CD4-positive, alpha-beta T cell treated with Interleukin-4 for 4 hours (primary cell): ENCODE measurements at places on chromosomes 4 and X.

DNA sequence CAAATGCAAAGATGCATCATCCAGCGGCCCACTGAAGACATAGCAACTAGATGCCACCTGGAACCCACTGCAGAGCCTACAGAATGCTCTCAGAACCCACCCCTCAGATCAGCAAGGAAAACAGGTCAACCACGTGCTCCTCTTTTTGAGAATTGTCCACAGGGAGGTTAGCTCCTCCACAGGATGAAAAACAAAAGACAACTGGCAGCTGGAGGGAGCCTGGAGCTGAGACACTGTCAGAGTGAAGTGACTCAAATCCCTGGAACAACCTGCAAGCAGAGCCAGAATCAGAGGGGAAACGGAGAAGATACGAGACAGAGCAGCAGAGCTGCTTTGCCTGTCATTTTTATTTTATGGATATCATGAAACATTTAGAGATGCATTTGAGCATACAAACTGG, 277.6 kb downstream of the GASK1B start:
- no peak for DNase-seq

DNA sequence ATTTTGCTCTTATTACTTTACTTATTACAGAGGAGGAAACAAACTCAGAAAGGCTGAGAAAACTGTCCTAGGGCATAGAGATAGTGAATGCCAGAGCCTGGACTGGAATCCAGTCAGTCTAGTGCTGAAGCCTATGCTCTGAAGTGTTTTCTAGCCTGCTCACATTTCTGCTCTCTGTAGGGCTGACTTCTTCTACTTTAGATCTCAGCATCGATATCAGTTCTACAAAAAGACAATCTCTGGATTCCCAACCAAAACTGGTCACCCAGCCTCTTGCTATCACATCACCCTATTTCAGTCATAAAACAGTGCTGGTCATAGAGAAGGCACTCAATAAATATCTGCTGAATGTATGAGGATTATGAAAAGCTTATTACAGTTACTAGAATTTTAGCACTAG, 87.2 kb downstream of the FAM13A start:
- DNase-seq = no peak

- no peak for DNase-seq
Observed at GRCh38 chrX:30568136-30568535, 9.4 kb downstream of the TASL start.

DNA sequence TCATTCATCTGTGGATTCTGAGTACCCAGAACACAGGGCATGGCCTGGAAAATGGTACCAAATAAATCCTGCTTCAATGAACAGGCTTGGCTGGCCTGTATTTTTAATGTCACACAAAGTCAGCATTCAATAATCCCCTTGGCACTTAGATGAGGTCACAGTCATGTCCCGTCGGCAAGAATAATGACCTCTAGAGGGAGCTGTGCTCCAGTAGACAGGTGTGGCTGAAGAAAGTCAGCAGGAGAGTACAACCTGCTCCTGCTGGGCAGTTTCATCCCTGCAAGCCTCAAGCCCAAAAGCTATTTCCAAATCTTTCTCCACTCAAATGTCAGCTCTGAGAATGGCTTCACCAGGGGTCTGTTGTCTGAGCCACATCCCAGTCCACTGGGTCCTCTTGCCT, 404.0 kb upstream of the F9 start:
- no peak for DNase-seq

DNA sequence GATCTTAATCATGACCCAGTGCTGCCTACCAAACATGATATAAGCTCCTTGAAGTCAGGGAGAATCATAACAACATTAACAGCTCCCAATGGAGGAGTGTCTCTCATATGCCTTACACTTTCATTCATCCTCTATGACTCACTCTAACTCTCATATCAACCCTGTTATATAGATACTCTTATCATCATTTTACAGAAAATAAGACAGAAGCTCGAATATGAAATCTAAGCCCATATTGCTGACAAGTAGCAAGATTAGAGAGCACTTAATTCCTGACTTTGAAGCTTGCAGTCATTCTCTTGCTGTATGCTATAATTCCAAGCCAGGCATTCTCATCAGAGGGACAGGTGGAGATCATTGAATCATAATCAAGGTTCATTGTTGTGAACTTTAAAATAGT, 476.7 kb upstream of the ATOH1 start:
- no peak for DNase-seq

- DNase-seq = no peak
Observed at GRCh38 chr4:89939546-89939945, 44.9 kb downstream of the MMRN1 start.

DNA sequence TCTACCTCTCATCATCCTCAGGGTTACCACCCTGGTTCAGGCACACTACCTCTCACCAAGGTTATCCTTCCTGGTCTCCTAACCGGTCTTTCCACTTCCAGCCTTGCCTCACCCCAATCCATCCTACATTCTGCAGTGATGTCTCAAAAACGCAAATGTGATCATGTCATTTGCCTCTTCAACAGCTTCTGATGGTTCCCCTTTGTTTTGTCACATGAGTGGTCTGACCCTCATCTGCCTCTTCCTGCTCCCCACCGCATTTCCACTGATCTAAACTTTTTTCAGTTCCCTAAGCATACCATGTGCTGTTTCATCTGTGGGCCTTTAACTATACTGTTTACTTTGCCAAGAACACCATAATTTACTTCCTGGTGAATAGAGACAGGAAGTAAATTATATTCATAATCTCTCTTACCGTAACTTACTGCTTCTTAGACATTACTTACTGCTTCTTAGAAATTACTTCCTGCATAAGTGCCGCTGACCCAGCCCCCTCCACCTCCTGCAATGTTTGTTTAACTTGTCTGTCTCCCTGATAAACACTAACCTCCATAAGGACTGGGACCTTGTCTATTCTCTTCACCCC, 27.1 kb upstream of the NSUN7 start:
- peak; percentile 18 for DNase-seq

GRCh38 chrX:123698979-123699520, 33.8 kb downstream of the THOC2 start:
- no peak for DNase-seq

GRCh38 chrX:65811558-65812228, 144.2 kb downstream of the MSN start:
- DNase-seq = no peak
